C1 segment of cervical spinal cord (tissue), 14 donors: ENCODE measurements at places on chromosomes 16 and 17.

DNA sequence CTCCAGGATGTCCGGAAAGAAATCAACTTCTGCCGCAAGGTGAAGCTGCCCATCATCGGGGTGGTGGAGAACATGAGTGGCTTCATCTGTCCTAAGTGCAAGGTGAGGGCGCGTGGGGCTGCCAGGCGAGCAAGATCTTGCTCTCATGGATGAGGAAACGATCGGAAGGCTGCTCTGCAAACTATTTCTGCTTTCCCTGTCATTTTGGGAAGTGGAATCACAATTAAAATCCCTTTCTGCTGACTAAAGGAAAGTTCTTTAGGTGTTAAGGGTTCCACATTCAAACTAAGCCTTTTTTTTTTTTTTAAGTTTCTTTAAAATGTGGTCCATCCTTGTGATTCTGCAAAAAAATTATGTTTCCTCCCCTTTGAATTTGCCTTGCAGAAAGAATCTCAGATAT lies 17.7 kb downstream of the NUBP1 start:
- DNase-seq = no peak

- DNase-seq = no peak
These were observed 11.5 kb upstream of the PITPNA start for GRCh38 chr17:1573932-1574696.

DNA sequence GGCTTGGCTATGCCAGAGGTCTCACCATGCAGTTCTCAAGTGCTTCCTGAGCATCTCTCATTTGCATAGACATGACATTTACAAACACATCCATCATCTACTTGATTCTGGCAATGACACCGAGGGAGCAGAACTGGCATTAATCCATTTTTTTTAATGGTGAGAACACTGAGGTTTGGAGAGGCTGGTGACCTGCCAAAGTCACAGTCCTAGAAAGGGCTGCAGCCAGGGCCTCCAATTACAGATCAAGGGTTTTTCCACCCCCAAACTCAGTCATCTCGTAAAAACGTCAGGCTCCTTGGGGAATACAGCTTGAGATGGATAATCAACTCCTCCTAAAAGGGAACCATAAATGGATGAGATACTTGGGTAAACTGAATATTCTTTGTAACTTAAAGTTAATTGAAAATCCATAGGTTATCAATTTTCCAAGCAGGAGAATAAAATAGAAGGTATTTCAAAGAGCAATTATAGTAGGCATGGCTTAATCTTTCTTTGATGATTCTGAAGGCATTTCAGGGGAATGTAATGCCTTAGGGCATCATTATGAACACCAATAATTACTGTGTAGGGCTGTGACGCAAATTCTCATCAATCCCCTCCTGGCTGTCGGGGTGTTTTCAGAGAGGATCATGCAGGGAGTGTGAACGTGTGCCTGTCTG lies 9.4 kb upstream of the MEOX1 start:
- no peak for DNase-seq

- DNase-seq = no peak
These were observed 4.3 kb upstream of the APRT start for GRCh38 chr16:88815901-88816589.

- no peak for DNase-seq
These were observed 22.3 kb upstream of the MMD start for GRCh38 chr17:55443904-55444303.

GRCh38 chr16:73339821-73340220 lies 291.9 kb upstream of the ZFHX3 start:
- no peak for DNase-seq

- DNase-seq = no peak
These were observed 80.6 kb downstream of the LMF1 start for GRCh38 chr16:890217-890616.

- DNase-seq = no peak
These were observed 26.2 kb upstream of the MAP3K14 start for GRCh38 chr17:45342871-45343526.

- no peak for DNase-seq
These were observed 13.4 kb upstream of the SLC38A8 start for GRCh38 chr16:84055801-84056634.

DNA sequence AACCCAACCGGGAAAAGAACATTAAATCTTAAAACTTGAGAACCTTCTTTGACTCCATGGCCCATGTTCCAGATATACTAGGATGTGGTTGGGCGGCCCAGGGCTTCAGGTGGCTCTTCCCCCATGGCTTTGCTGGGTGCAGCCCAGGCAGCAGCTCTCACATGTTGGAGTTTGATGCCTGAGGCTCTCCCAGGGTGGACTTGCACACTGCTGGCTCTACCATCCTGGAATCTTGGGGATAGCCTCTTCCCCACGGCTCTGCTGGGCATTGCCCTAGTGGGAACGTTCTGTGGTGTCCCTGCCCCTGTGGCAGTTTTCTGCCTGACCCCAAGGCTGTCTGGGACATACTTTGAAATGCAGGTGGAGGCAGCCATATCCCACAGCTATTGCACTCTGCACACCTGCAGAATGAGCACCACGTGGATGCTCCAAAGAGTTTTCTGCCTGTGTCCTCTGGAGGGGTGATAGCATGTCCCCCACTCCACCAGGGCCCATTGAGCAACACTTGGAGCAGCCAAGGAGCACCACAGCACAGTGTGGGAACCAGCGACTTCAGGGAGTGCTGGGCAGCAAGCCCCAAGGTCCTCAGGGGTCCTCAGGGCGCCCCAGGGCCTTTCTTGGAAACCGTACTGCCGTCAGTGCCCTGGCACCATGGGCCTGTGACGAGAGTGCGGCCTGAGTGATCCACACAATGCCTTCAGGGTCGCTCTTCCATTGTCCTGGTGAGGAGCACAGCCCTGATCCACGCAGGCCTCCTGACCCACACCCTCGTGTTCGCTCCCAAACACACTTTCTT lies 70.8 kb downstream of the GOSR1 start:
- DNase-seq = no peak

DNA sequence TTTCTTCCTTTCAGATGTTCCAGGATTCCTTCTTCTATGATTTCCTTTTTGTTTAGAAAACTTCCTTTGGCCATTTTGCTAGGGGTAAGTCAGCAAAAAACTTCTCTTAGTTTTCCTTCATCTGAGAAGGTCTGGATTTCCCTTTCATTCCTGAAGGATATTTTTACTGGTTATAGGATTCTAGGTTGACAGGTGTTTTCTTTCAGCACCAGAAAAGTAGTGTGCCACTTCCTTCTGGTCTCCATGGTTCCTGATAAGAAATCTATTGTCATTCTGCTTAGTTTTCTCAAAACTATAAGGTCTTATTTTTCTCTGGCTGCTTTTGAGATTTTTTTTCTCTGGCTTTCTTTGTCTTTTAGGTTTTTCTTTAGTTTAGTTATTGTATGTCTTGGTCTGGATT lies 27.6 kb downstream of the MPRIP start:
- DNase-seq = no peak

DNA sequence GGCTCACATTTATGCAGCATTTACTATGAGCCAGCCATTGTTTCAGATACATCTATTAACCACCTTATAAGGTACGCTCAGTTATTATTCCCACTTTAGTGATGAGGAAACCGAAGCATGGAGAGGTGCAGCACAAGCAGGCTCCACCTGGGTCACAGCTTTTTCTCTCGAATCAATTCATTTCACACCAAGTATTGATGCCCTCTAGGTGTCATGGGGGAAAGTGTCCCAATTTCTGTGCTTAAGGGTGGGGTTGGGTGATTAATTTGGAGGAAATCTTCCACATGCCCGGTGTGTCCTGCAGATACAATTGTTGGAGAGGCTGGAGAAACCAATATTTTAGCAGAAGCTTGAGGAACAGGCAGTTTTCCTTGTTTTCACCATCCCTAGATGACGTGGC lies 62.7 kb upstream of the DNAJA2 start:
- no peak for DNase-seq
